Muscle of leg (tissue), 16 donors: ENCODE measurements at places on chromosomes 6 and 20. TPM values are rescaled to one million over a fixed set of nuclear protein-coding genes. Genes with fewer than 3 reads are reported as not detected.

DNA sequence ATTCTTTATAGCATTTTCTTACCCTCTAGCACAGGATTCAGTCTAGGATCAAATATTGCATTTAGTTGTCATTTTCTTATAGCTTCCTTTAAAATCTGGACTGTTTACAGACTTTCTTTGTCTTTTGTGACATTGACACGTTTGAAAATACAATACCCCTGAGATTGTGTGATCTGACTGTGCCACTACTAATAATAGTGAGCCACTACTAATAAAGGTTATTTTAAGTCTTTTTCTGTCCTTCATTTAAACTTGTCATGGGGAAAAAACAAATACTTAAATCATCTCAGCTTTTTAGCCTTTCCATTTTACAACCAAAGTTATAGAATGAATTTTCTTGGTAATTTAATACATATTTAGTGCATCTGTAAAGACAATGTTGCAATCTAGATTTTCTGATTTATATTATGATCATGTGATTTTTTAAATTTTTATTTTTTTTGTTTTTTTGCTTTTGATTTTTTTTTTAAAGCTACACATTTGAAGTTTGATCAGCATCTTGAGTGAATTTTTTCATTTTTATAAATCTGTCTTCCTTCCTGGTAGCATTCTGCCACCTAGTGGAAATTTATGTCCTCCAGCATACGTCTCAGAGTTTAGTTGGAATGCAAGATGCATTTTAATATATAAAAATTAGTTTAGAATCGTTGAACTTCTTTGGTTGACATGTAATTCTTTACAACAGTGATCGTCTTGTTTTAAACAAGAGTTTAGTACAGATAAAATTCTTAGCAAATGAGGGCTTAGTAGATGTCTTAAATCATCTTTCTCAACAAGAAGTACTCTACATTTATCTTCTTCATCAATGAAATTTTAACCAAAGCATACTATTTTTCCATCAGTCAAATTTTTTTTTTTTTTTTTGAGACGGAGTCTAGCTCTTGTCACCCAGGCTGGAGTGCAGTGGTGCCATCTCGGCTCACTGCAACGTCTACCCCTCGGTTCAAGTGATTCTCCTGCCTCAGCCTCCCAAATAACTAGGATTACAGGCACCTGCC, 119.4 kb downstream of the NCOA3 start:
- DNase-seq: peak; percentile 81

GRCh38 chr6:17964633-17965032, 22.8 kb downstream of the KIF13A start:
- no peak for DNase-seq

BPIFA2 gene
- not detected for total RNA-seq

GRCh38 chr6:80969439-80969838, 783.0 kb downstream of the TENT5A start:
- DNase-seq: no peak

DNA sequence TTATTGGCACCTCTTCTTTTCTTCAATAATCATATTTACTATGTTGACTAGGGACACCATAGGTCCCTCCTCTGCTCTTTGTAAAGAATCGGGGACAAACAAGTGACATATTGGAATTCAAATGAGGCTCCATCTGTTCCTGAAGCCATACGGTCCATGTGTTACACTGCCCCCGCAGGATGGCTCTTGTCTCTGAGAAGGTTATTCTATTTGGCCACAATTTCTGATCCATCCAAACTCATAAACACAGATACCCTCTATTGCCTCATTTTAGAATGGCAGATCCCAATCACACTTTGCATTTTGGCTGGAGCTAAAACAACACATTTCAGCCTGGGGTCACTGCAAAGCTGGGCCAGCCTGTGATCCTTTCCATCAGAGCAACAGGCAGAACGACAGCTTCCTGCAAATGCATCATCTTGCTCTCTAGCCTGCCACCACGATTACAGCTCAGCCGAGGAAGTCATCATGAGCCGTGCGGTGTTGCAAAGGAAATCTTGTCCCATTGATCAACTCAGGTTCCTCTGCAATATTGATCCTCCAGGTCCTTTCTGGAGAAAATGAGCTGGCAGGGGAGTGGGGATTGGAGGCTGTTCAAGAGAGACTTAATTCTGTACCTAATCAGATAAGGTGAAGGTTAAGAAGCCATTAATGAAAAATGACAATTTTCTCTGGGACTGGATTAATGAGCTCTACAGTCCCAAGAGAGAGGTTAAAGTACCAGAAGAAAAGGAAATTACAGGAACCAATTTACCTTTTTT, 73.1 kb downstream of the AGPAT4 start:
- no peak for DNase-seq

DNA sequence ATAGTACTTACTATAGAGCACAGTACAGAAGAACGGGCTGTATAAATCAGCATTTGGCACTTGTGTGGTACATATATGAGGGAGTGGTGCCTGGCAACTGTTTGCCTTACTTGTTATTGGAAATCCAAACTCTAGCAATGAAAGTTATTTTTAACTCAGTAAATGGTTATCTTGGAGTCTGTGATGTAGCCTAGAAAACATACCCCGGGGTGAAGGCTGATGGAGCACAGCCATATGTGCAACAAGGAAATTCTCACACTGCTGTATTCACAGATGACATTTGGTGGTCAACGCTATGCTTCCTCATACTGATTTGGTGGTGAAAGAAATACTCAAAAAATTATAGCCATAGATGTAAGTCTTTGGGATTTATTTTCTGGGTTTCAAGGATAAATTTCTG, 807.5 kb upstream of the FLRT3 start:
- no peak for DNase-seq

PLG gene
- 0.40 TPM for total RNA-seq

DNA sequence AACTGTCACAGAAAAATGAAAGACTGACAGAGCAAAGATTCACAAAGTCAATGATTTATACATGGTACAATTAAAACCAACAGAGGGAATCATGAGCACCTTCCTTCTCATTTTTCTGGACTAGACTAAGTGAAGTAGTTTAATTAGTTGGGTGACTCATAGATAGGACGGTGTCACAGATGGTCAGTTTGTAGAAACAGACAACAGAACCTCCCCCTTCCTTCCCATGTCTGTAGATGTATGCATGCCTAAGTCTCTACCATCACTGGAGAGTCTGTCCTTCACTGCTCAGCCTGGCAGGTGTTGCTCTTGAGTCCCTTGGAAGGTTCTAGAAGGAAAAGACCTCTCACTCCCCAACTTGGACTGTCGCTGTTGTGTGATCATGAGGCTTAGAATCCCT, 75.4 kb upstream of the EEF1E1 start:
- no peak for DNase-seq

NRSN2 gene
- 12.4 TPM for total RNA-seq

DNA sequence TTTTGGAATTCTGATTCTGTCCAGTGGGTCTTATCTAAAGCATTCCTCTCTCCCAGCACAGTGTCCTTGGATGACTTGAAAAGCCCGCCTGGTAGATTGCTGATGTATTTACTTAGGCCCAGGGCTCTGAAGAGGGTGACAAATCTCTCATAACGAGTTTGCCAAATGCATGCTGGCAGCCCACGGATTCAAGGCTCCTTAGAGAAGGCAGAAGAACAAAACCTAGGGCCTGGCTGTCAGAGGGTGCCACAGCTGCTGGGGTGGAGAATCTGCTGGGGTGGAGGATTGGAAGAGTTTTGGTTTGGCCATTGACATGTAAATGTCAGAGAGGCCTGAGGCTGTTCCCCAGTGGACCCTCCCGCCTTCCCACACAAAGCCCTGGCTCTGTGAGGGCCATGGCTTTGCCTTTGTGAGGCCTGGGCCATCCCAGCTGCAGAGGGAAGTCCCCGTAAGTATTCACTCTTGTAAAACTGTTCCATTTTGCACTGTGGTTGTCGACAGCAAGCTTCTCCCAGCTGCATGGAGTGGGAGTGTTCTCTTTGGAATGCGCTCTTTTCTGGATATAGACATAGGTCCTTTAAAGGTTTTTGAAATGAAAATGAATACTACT, 50.3 kb downstream of the ANKRD6 start:
- DNase-seq: peak; percentile 42

DNA sequence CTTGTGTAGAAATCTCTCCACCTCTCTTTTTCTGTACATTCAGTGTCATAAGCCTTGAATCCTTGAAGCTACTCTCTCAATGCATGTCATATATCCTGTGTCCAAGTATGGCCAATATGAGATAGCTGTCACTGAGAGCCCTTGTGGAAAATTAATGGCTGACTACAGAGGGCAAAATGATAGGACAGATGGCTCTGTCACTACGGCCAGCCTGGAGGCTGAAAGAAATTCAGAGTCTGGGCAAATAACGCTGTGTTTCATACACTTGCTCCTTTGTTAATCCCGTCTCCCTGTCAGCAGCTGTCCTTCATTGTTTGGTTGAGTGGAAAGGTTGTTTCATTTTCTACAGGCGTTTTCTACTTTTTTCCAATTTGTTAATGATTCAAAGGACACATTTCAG, 70.4 kb upstream of the VGLL2 start:
- peak; percentile 78 for DNase-seq

CPXM1 gene
- total RNA-seq: 41.5 TPM

DNA sequence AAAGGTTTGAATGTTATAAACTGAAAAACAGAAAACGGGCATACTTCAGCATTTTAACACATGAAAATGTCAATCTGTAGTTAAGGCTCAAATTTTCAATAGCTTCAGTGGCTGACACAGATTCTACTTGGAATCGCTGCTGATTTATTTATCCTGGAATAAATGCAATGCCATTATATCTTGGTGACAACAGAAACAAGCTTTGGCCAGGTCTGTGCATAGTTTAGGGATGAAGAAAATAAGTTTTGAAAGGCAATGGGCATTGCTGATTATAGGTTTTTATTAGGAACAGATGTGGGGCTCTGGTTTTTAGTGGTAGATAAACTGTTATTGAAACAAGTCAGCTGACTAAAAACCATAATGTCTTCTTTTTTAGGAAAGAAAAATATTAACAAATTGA, 96.8 kb upstream of the SOX4 start:
- peak; percentile 58 for DNase-seq

DNA sequence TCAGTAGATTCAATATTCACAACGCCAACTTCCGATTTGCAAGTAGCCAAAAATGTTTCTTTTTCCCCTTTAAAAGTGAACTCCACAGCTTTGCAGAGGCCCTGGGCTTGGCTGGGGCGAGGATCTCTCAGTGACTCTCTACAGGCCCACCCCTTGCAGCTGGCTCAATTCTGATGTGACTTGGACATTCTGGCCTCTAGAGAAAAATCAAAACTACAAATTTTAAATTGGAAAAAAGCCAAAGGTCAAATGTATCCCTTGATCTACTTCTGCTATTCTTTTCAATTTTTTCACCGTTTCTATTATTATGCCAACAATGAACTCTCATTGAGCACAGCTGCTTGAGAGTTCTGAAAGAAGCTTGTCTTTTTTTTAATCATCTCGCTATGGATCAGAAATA, 245.9 kb upstream of the HS3ST5 start:
- peak; percentile 95 for DNase-seq

DNA sequence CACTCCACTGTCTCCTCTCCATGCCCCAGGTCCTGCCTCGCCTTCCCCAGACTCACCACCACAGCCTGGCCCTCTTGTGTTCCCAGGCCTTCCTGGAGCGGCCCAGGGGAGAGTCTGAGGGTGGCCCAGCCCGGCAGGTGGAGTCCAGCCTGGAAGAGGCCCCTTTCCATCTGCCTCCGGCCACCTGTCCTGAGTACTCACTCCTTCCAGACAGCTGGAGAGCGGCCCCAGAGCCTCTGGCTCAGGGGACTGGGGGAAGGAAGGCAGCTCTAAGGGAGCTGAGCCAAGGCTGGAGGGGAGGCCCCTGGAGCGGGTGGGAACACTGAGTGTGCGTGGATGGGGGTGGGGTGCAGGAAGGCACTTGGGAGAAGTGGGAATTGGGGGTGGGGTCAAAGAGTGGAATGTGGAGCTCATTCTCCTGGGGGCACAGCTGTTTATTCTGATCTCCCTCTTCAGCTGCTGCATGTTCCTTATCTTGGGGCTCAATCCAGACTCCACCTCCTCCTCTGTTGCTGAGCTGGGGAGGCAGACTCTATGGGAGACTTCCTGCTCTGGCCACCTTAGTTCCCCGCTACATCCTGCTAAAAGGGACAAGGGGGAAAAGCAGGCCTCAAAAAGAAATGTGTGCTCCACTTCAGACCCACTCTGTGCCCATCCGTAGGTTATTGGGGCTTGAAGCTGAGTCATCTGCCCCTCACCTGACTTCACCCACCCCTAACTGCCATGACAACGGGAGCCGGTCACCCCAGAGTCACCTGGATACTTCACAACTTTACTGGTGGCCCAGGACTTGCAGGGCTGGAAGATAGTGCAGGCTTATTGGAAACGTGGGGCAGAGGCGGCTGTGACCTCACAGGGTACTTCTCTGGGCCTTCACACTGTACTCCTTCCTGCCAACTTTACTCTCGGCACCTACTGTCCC, 19.5 kb upstream of the TAF8 start:
- peak; percentile 97 for DNase-seq

SLC22A23 gene
- total RNA-seq: 1.1 TPM

GRCh38 chr6:71675386-71675785, 211.0 kb upstream of the RIMS1 start:
- DNase-seq: no peak

WFDC8 gene
- total RNA-seq: not detected

HEY2 gene
- total RNA-seq: 6.1 TPM

AGER gene
- 3.7 TPM for total RNA-seq

C20orf144 gene
- 0.04 TPM for total RNA-seq

APOBEC2 gene
- total RNA-seq: 509 TPM

EEF1A2 gene
- total RNA-seq: 330 TPM

FRK gene
- total RNA-seq: 0.40 TPM
